GM23338 (cell line): ENCODE measurements at places on chromosomes 1 and 21.

- peak; percentile 34 for DNase-seq
Measured at GRCh38 chr1:179816196-179816960, 61.2 kb downstream of the TOR1AIP2 start.

GRCh38 chr1:6245869-6246496, 2.0 kb downstream of the HES3 start:
- DNase-seq = peak; percentile 94

DNA sequence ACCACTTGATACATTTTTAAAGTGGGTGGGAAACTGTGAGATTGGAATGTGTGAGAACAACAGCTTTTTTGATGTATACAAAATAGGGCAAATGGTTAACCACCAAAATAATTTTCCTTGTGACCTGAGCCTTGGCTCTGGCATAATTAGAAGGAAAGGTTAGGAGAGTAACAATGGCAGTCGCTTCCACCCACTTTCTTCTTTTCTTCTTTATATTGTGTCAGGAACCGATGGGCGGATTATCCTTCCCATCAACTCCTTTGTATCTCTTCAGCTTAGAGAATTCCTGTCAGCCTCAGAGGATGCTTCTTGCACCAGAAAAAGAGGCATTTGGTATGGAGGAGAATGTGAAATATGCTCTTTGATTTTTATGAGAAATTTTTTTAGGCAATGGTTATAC, 90.6 kb downstream of the SDCCAG8 start:
- no peak for DNase-seq

- DNase-seq = no peak
Measured at GRCh38 chr1:34896612-34897011, 32.8 kb downstream of the DLGAP3 start.

- no peak for DNase-seq
Measured at GRCh38 chr1:42195841-42196240, 31.3 kb upstream of the GUCA2A start.

DNA sequence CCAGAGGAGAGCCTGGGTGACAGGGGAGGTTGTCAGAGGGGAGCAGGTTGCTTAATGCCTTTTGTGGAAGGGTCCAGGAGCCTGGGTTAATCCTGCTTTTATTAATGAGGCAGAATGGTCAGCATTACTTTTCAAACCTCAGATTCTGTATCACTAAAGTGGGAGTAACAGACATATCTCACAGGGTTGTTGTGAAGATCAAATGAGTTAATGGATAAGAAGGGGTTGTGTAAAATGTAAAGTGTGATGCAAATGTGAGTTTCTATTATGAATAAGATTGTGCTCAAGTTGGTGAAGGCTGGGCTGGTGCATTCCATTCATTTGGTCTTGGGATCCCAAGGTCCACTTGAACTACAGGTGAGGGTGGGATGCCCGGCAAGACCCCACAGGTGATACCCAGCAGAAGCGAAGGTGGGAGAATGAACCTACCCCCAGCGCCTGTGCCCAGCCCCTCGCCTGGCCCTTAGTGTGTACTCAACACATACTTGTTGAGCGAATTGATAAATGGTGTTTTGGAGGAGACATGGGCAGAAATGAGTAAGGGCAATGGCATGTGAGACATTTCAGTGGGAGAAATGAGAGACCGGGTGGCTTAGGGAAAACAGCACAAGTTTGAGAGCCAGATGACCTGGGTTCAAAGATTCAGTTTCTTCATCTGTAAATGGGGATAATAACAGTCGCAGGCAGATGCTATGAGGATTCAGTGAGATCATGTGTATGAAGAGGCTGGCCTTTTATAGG, 6.2 kb downstream of the SLC26A9 start:
- DNase-seq = no peak

DNA sequence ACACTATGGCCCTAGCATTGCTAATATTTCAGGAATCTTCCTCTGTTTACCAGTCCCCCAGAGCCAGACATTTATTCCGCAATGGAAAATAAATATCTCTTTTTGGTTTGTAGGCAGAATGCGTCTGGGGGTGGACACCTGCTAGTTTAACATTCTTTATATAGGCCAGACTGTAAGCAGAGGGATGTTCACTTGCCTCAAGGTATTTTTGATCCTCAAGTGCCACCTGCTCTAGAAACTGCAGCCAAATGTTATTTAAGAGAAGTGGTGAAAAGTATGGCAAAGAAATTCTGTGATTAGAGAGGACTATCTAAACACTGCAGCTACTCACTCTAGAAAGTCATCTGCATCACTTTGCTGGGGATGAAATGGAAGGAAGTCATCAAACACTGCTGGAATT, 164.7 kb downstream of the NEGR1 start:
- DNase-seq = no peak

- DNase-seq = no peak
Measured at GRCh38 chr1:66182551-66183178, 351.3 kb upstream of the SGIP1 start.

DNA sequence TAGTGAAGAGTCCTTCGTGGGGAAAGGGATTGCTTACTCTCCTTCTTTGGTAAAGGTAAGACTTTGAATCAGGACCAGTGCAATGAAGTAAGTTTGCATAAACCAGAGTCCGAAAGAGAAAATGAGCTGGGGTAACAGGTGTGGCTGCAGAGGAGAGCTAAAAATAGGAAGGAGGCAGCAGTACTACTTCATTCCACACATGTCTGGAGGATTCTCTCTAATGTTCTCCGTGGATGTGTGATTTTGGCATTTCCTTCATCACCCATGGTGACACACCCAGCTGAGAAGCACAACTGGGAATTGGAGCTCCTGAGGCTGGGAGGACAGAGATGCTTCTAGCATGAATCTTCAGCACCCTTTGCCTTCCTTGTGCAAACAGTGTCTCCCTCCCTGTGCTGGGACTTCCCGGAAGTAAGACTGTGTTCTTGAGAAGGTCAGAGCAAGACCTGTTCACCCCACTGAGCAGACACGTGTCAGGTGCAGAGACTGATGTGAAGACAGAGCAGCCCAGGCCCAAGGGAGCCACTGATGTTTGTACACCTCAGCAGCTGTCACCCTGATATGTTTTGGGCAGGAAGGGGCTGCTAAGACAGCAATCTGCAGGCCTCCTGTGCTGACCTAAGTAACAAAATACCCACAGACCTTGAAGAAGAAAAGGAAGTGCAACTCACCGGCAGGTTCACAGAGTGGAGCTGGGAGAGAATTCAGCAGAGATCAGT, 13.3 kb downstream of the FCRL1 start:
- DNase-seq = no peak

- no peak for DNase-seq
Measured at GRCh38 chr1:65011983-65012382, 45.6 kb upstream of the JAK1 start.

DNA sequence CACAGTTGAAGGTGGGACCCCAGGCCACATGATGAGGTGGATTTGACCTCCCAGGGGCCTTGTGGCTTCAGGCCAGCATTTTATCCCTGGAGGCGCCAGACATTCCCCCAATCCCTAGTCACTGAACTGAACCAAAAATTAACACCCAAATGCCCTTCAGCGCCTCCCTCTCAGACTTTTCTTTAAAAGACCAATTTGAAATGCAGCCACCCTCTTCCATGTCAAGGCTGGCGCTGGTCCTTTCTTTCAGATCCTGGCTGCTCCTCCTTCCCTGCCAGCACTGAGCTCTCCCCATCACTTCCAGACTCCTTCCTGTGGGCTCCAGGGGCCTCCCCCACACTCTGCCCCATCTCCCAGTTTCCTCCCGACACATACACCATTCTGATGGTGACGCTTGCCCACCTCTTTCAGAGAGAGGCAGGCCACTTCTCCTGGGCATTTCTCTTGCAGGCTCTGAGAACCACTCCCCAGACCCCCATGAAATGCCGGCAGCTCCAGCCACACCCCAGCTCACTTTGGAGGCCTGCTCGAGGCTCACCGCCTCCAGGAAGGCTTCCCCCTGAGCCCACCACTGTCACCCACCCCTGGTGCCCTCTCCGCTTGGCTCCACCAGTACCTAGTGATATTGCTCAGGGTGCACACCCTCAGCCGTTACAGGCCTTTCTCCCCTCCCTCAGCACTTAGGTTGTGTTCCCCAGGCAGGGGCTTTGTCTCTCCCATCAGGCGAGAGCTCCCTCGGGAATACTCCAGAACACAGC, 27.0 kb downstream of the NAV1 start:
- DNase-seq = no peak

DNA sequence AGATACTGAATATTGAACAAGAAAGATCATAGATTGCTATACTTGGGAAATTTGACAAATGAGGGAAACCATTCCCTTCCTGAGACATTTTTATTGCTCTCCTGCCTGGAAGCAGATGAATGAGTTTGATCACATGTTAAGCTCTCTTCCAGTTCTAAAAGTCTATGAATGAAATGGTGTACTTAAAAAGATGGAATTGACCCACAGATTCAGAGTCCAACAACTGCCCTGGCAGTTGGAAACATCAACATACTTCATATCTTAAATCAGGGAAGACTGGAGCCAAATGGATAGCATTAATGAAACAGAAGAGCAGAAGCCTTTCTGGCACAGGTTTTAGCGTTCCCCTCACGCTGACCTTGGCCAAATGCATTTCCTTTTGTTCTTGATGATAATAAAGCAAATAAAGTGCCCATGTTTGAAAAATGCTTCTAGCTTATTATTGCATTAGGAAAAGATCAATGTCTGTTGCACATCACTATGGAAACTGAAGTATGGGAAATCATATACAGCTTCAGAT, 142.6 kb downstream of the ESRRG start:
- DNase-seq = no peak

- peak; percentile 28 for DNase-seq
Measured at GRCh38 chr1:169109561-169110134, 3.2 kb downstream of the ATP1B1 start.

DNA sequence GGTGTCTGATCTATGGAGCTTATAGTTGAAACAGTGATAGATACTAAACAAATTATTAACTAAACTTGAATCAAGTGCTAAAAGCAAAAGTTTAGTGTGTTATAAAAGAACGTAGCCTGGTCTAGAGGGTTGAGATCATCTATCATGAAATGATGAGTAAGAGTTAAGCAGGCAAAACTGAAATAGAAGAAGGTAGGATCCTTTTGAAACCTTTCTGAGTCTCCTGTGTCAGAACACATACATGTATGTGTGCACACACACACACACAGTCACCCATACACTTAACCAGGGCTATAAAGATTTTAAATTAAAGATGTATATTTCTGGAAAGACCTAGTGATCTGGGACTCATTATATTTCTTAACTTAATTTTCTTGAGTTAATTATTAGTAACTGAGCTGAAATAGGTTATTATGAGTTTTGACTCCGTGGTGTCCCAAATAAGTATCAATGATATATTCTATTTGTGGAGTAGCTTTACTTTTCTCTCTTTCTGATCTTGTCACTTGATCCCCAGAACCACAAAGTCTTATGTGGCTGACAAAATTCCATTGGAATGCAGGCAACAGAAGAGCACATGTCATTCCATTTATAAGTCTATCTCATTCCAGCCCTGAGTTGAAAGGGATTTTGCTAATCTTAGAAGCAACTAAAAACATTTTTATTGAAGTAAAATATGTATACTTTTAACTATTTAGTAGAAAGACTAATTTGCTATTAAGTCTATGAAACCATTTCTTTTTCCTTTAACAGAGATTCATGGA, 70.7 kb downstream of the PRRX1 start:
- no peak for DNase-seq

- DNase-seq = no peak
Measured at GRCh38 chr1:33973799-33974545, 110.1 kb downstream of the HMGB4 start.

DNA sequence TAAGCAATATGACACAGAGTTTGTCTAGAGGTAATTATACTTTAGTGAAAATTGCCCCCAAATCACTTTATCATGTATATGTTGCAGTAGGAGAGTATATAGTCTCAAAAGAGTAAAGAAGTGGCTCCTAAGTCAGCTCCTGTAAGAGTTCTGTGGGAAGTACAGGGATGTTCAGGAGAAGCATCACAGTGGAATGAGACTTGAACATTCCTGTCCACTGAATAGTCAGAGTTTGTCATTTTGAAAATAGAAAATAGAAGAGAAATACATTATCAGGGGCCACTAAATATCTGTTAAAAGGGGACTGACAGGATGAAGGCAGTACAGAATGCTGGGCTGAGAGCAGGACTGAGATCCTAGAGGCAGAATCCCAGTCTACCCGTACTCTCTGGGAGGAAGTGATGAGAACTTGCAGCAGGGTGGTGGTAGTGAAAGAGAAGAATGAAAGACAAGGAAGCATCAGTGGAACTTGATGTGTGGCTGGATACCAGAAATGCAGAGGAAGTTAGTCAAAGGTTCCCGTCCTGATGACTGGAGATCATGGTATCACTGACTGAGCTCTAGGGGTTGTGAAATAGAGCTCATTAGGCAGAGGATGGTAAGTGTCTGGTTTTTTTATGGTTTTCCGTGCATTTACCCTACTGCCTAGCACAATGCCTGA, 153.4 kb downstream of the FMN2 start:
- no peak for DNase-seq
